ENCODE measurements at places on chromosomes 16 and 17.

- DNase-seq: no peak
Measured at GRCh38 chr17:58615768-58616659, 75.8 kb downstream of the TEX14 start.

- DNase-seq: no peak
Measured at GRCh38 chr16:23296994-23297393, 5.1 kb upstream of the SCNN1B start.

DNA sequence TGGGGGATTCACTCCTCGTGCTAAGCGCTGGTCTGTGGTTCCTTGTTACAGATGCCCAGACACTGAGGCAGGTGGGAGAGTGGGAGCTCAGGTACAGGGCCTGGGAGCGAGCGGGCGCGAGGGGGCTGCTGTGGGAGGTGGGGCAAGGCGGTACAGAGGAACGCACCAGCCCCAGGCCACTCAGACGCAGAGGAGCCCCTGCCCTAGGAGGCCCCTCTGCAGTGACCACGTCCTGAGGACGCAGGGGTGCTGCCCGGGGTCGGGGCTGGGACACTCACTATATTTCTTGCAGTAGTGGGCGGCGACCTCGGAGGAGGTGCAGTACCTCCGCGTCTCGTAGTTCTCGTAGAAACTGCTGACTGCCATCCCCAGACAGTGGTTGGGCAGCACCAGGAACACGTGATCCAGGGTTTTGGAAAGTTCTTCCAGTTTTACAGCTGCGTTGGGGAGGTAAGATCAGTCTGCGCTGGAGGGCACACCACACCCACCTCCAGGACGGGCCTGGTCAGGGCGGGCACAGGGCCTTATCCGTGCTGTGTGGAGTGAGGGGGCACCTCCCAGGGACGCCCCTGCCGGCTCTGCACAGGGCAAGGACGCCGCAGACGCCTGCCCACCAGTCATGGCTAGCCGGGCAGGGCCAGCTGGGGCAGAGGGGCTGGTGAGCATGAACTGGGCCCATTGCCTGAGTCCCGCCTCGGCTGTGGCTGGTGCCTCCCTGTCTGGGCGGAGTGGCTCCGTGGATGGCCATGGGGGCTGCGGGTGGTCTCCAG is 16.3 kb upstream of the RNPS1 start:
- no peak for DNase-seq

DNA sequence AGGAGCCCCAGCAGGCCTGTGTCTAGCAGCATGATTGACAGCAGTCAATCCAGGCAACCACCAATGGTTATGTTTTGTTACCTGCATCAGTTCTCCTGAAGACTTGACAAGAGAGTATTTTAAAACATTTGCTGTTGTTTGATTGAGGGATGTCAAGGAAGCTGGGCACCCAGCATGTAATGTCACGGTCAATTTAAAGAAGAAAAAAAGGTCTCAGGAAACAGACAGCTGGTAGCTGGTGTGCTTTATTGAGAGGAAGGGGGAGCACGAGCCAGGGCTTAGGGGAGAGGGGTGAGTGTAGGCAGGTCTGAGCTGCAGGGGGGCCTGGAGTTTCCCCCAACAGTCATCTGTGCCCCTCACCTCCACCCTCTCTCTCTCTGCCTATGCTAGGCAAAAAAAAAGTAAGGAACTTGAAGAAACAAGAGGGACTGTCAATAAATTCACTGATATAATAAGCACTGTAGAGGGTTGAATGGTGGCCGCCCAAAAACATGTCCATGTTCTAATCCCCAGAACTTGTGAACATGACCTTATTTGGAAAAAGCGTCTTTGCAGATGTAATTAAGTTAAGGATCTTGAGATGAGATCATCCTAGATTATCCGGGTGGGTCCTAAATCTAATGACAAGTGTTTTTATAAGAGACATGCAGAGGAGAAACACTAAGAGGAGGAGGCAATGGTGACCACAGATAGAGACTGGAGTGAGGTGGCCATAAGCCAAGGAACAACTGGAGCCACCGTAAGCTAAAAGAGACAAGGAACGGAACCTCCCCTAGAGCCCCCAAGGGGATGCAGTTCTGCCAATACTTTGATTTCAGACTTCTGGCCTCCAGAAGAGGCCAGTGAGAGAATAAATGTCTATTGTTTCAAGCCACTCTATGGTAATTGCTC is 14.5 kb downstream of the TSPOAP1 start:
- no peak for DNase-seq

DNA sequence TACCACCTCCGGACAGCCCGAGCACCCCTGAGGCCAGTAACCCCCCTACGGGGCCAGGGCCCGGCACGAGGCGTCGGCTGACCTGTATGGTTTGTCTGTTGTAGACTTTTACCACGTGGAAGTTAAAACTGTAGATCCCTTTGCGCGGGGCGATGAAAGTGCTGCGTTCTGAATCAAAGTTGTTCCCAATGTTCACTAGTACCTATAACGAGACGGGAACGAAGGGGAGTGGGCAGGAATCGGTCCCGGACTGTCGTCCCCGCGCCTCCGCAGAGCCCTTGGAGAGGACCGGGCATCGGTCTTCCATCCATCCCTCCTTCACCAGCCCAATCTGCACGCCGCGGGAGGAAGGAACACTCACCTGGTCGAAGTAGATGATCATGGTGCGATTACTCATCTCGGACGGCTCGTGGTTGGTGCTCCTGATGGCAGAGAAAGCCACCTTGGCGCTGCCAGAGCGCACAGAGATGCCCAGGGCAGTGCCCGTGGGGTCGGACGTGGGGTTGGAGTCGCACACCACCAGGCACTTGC is 732 bp downstream of the CBLN1 start:
- DNase-seq: no peak

DNA sequence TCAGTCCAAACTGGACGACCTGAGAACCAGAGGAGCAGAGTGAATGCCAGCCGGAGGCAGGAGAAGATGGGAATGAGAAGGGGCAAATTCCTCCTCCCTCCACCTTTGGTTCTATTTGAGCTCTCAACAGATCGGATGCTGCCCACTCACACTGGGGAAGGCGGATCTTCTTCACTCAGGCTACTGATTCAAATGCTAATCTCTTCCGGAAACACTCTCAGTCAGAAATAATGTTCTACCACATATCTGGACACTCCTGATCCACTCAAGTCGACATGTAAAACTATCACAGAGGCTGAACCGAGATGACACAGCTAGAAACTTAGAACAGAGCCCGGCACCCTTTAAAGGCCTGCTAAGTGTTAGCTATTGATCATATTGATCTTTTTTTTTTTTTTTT is 57.4 kb upstream of the GRIN2A start:
- DNase-seq: no peak

DNA sequence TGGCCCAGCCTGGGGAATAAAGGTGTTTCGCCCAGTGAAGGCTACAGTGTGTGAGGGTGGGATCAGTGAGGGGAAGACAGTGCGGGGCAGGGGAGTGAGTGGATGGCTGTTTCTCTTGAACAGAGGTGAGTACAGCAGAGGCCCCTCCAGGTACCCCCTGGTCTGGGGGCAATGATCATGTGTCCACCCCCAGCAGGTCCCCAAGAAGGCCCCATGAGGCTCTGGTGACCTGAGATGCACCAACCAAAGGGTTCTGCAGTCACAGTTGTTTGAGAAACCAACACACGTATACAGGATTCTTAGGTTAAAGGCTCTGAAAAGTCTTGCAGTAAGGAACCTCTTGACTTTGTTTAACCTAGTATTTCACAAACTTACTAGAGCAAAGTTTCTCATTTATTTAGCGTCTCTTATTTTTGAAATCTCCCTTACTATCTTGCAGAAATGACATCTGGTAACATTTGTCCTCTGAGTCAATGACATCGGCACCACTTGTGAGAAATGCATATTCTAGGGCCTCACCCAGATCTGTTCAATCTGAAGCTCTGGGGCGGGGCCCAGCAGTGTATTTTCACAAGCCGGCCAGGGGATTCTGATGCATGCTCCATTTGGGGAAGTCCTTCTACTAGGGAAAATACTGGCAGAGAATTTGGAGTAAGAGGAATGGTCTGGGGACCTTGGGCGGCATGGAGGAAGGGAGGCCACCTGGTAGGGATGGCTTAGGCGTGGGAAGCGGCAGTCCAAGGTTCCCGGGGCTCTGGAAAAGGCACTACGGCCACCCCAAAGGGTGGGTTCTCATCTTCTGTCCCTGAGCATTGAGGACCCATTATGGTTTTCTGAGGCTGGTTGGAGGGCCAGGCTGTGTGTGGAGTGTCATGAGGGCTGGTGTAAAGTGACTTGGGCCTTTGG is 217.3 kb downstream of the NTN1 start:
- no peak for DNase-seq

DNA sequence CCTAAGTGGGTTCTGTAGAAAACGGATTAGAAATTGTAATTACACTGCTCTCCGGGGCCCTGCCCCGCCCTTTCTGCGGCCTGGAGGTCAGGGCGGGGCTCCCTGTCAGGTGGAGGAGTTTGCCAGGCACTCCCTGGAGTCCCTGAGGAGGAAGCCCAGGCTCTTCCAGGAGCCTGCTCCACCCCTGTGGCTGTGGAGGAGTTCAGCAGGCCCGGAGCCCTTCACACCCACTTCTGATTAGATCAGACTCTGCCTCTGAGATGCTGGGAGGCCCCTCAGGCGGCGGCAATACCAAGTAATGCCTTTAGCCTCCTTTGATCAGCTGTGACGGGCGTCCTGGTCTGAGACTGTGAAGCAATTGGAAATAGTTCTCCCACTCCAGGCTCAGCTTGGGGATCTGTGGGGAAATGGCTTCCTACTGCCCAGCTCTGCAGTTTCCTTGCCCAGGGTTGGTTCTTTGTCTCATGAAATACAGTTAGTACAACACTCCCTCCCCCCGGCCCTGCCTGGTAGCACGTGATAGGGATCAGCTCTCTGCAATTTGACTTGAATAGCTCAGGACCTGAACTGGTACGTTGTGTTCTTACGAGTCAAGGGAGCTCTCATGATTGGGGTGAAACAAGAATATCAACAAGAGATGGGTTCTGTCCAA is 22.3 kb downstream of the BAIAP2 start:
- DNase-seq: peak; percentile 80

DNA sequence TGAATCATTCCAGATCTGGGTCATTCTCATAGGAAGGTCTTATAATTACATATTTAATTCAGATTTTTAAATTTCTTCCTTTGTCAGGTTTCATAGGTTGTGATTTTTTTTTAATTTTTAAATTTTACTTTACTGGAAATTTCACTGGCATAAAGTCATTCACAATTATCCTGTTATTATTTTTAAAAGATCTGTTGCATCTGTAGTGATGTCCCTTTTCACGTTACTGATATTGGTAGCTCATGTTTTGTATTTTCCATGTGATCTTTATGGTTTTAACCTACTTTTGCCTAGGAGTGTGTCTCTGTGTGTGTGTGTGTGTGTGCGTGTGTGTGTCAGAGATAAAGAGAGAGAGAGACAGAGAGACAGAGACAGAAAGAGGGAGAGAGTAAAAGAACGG is 216.6 kb upstream of the KCNJ16 start:
- DNase-seq: no peak

GRCh38 chr16:56047307-56048234 is 143.7 kb upstream of the GNAO1 start:
- no peak for DNase-seq

- no peak for DNase-seq
Measured at GRCh38 chr16:70646260-70647241, at the start of gene IL34. IL34 (plus strand) TSS chr16:70646559; CDS start chr16:70646948, 389 bp downstream.

GRCh38 chr17:77049440-77049839 is 91.3 kb upstream of the SEC14L1 start:
- peak; percentile 8 for DNase-seq

DNA sequence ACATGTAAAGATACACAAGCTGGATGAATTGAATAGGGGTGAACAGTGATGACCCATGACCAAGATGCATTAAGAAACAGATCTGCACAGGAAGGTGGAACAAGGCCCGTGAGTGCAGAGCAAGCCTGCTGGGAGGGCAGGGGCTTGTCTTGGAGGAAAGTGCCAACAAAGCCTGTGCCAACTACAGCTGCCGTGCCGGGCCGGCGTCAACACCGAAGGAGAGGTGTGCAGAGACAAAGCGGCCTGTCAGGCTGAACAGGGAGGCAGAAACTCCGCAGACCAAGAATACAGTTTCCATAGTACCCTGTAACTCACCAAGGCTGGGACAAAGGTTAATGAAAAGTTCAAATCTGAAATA is 46.7 kb downstream of the ANKRD11 start:
- no peak for DNase-seq

Measured in iris pigment epithelial cell (primary cell).